ENCODE measurements at places on chromosomes 5 and 9. TPM values are rescaled to one million over a fixed set of nuclear protein-coding genes. Genes with fewer than 3 reads are reported as not detected.

PCDHB6 gene
- not detected for polyA plus RNA-seq

LCN2 gene
- polyA plus RNA-seq: 0.83 TPM

CFAP90 gene
- polyA plus RNA-seq: not detected

PCDHA7 gene
- not detected for polyA plus RNA-seq

AQP7 gene
- polyA plus RNA-seq: not detected

DOCK8 gene
- 95.4 TPM for polyA plus RNA-seq

NMUR2 gene
- polyA plus RNA-seq: not detected

SLC2A8 gene
- 6.6 TPM for polyA plus RNA-seq

DNA sequence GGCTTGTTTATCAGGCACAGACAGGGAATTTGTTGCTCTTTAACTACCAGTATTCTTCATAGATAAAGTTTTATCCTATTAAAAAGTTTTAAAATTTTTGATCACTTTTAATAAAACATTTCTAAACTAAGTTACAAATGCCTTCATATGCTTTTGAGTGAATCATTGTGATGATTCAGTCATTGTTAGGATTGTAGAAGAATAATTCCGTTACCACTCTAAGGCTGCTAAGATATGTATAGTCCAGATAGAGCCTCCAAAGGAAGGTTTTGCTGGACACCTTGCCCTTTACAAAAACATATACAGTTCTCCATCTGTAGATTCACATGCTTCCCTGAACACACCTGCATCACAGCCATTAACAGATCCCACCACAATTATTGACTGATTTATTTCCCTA lies 233.7 kb downstream of the SPOCK1 start:
- no peak for DNase-seq

DNA sequence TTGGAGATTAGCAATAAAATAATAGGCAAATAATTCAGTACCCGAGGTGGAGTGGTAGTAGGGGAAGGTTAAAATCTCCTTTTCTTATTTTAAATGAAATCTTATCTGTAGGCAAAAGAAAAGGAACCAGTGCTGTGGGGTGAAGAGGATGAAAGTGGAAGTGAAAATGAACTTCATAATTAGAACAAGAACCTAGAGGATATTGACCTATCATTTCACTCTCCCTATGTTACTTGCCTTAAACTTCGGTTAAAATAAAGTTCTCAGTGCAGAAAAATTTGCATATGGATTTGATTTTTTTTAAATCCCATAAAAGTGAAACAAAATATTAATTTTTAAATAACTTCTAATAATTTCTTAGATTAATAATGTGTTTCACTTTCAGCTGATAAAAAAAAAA lies 1094.9 kb upstream of the C9orf72 start:
- no peak for DNase-seq

- no peak for DNase-seq
Measured at GRCh38 chr5:100575815-100576214, 40.6 kb downstream of the FAM174A start.

DNA sequence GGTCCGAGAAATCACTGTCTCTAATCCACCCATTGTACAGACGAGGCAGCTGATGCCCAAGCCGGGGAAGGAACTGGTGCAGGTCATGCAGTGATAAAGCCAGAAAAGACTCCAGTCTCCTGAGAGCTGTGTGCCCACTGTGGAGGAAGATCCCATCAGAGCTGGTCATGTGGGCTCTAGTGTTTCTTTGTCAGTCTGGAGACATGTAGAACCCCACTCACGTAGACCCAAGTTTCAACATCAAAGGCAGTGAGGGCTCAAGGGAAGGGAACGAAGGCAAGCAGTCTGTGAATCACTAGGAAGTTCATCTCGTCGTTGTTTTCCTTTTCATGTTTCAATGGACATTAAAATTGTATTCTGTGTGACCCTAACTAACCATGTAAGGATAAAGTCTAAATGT lies 14.6 kb upstream of the GLIPR2 start:
- DNase-seq: peak; percentile 44

DNA sequence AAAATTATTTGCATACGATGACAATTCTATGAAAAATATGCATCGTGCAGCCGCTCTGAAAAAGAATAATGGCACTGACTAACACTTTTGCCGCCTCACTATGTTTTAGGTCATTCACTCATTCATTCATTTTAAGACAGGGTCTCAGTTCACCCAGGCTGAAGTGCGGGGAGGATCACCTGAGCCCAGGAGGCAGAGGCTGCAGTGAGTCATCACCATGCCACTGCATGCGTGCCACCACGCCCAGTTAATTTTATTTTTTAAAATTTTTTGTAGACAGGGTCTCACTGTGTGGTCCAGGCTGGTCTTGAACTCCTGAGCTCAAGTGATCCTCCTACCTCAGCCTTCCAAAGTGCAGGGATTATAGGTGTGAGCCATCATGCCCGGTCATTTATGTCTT lies 37.0 kb downstream of the RAPGEF1 start:
- no peak for DNase-seq

- DNase-seq: no peak
Measured at GRCh38 chr5:111384220-111384619, 128.1 kb downstream of the STARD4 start.

DNA sequence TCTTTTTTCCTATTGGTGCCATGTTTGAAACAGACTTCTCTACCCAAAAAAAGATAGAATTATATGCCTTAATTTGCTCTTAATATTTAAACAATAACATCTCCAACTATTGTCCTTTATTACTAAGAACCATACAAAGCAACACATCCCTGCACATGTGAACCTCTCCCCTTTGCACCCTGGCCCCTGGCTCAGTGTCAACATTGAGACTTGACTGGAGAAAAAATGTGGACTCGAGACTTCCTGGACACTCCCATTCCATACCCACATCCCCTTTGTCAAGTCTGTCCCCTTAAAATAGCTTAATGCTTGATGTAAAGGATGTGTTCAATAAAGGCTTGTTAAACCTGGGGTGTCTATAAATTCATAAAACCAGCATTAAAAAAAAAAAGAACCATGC lies 53.2 kb downstream of the TTC39B start:
- DNase-seq: no peak

DNA sequence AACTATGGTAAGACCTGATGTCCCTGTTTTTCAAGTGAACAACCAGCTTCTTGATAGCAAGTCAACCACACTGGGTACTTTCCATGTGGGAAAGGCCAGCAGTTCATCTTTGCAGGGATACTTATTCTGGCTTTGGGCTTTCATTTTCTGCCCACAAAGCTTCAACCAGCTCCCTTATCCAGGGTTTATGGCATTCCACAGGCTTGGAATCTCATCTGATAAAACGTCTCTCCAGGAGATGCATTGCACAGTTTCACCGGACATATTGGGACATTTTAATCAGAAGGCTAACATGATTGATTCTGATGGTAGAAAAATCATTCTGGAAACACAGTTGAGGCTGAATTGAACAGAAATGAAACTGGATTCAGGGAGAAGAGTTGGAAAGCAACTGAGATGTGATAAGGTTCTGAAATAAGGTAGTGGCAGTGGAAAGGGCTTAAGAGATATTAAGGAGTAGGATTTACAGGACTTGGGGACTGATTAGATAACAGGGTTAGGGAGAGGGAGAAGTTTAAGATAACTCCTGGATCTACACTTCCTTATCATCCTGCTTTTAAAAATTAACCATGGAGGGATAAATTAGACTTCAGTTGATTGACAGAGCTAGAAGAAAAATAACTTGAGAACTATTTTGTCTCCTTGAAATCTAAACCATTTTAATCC lies 195.8 kb upstream of the FBXL7 start:
- DNase-seq: no peak

DNA sequence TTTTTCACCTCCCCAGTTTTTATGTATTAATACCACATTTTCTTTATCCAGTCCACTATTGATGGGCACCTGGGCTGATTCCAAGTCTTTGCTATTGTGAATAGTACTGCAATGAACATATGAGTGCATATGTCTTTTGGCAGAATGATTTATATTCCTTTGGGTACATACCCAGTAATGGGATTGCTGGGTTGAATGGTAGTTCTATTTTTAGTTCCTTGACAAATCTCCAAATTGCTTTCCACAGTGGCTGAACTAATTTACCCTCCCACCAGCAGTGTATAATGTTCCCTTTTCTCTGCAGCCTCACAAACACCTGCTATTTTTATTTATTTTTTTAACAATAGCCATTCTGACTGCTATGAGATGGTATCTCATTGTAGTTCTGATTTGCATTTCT lies 340.2 kb downstream of the ADAMTS6 start:
- no peak for DNase-seq

- DNase-seq: no peak
Measured at GRCh38 chr5:44388321-44389089, 715 bp downstream of the FGF10 start.

- DNase-seq: no peak
Measured at GRCh38 chr5:131682826-131683225, 47.8 kb upstream of the RAPGEF6 start.

DNA sequence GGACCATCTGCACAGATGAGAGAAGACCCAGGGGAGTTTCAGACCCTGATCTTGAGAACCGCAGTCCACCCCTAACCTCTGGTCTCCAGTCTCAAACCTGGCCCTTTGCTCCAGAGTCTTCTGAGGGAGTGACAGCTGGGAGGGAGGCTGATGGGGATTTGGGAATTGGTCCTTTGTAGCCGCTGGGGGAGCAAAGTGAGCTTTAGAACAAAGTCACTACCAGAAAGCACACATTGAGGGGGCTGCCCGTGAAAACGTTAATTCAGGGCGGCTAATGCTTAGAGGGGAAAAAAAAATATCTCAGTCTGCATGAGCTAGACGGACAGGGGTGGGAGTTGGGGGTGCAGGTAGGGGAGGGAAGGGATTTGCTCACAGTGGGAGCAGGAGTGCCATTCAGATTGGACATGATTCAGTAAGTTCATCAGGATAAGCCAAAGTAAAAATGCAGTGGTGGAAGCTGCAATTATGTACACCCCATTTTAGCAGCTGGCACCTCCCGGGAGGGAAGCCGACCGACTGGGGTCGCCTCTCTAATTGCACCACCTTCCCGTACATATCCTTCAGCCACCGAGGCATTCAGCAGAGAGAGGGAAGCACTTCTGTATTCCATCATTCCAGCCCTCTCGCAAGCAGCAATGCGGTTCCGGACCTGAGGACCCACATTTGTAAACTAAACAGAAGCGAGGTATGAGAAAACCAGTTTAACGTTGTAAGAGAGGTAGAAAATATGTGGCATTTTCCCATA lies 123.4 kb upstream of the RETREG1 start:
- no peak for DNase-seq

DNA sequence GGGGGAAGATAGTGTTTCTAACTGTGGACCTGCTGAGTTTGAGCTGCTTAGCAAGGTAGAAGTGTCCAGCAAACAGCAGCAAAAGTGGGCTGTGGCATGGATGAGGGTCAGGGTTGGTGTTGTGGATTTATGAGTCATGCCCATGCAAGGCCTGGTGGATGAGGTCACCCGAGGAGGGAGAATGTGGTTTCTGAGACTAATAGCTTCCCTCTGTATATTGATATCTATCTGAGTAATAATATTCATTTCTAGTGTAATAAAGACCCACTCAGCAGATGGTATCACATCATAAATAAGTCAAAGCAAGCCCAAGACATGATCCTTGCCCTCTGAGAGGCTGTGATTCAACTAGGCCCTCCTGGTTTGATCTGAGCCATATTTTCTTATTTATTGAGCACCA lies 597.8 kb upstream of the CLINT1 start:
- peak; percentile 50 for DNase-seq

- no peak for DNase-seq
Measured at GRCh38 chr9:72349240-72349639, 15.8 kb downstream of the ZFAND5 start.

GRCh38 chr9:18798106-18798505 lies 234.9 kb downstream of the SAXO1 start:
- no peak for DNase-seq

DNA sequence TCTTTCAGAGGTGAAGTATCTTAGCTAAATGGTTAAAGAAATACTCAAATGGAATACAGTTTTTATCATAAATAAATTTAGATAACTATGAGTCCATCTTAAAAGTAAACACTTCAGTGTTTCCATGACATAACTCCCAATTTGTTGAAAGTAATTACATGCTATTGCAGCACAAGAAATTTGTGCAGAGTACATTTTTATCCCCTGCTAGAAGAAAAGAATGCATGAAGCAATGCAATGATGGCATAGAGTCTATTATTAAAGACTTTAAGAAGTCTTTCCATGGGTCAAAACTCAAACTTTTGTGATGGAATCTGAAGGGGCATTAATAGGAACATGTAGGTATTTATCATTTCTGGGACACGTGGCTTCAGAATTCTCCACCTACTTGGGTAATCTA lies 106.6 kb upstream of the DPYSL3 start:
- DNase-seq: no peak

DNA sequence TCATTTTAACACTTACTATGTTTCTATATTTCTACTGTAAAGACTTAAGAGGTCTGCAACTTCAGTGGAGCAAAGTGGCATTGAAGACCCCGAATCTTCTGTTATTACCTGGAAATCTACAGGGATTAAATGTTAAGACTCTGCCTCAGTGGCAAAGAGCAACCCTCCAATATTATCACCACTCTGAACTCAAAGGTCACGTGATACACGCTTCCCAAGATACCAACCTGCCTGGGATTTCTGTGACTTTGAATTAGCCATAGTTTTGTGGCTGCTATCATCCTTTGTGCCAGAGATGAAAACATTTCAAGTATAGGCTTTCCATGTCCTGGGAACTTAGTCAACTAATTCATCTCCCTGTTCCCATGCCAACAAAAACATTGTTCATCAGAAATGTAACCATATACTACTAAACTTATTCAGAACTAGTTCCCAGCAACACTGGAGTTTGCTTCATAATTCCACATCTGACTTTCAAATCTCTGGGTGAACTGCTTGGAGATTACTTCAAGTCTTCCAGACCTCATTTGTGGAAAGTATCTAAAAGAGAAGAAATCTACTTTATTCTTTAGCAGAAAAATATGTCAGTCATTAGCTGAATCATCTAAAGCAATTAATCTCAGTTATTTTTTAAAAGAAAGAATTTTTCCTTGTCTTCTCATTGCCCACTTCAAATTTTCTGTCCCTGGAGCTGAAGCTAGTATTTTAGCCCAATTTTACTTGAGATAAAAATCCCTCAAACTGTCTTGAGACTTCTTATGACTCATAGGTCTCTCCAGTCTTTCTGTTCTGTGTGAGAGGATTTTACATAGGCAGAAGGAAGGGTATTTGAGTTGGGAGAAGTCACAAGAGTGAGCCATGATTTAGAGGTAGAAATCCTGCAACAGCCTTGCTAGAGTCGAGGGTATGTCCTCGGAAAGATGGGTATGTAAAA lies 83.0 kb downstream of the ZNF462 start:
- no peak for DNase-seq

- no peak for DNase-seq
Measured at GRCh38 chr5:14932902-14933469, 61.4 kb upstream of the ANKH start.

DNA sequence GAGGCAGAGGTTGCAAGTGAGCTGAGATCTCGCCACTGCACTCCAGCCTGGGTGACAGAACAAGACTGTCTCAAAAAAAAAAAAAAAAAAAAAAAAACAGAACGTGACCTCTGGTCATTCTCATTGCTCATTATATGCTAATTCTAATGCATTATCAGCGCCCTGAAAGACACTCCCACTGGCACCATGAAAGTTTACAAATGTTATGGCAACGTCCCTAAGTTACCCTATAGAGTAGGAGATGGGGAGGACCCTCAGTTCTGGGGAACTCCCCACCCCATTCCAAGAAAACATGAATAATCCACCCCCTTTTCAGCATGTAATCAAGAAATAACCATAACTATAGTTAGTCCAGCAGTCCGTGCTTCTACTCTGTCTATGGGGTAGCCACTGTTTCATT lies 48.9 kb upstream of the DENND4C start:
- no peak for DNase-seq

All from CD14-positive monocyte (primary cell).